DMS79 (cell line): ENCODE measurements at places on chromosomes 6 and 20.

DNA sequence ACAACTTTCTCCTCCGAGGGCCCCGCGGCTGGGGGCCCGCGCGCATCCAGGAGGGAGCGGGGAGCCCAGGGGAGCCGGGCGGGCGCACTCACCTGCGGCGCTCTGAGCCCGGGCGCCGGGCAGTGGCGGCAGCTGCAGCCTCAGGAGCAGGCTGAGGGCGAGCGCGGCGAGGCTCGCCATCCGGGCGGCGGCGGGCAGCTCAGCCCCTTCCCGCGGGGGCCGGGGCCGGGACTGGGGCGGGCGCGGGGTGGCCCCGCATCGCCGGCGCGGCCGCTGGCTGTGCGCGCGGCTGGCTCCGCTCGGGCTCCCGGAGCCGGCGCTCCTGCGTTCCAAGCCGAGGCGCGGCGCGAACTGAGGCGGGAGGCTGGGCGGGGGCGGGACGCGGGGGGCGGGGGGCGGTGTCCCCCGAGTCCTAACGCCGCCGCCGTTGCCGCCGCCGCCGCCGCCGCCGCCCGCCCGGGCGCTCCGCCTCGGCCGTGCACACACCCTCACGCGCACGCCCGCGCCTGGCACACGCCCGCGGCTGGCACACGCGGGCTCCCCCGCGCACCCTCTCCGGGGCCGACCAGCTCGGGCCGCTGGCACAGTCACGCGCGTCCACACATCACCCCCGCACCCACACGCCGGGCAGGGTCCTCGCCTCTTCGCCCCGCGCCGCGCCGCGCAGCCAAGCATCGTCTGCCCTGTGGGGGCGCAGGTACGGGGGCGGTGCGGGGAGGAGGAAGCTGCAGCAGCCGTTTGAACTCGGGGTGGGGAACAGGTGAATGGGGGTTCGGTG lies at the start of gene PTPRT:
Gene PTPRT, minus strand, starts transcription at position 353 of the 778 bp plus-strand sequence. Its CDS starts 173 bp downstream, at position 180.
- no peak for DNase-seq

DNA sequence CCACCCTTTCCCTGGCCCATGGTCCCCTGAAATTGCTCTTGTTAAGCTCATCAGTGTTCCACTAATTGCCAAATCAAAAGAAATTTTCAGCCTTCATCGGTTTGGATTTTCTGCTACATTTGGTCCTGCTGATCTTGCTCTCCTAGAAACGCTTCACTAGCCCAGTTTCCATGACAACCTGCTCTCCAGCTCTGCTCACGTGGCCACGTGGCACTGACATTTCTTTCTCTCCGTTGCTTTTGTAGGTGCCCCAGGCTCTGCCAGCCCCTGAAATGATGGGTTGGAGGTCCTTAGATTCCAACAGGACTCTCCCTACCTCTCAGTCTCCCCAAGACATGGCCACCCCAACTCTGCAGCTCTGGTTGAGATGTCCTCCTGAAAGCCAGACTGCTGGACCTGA lies 45.8 kb upstream of the NNAT start:
- no peak for DNase-seq

DNA sequence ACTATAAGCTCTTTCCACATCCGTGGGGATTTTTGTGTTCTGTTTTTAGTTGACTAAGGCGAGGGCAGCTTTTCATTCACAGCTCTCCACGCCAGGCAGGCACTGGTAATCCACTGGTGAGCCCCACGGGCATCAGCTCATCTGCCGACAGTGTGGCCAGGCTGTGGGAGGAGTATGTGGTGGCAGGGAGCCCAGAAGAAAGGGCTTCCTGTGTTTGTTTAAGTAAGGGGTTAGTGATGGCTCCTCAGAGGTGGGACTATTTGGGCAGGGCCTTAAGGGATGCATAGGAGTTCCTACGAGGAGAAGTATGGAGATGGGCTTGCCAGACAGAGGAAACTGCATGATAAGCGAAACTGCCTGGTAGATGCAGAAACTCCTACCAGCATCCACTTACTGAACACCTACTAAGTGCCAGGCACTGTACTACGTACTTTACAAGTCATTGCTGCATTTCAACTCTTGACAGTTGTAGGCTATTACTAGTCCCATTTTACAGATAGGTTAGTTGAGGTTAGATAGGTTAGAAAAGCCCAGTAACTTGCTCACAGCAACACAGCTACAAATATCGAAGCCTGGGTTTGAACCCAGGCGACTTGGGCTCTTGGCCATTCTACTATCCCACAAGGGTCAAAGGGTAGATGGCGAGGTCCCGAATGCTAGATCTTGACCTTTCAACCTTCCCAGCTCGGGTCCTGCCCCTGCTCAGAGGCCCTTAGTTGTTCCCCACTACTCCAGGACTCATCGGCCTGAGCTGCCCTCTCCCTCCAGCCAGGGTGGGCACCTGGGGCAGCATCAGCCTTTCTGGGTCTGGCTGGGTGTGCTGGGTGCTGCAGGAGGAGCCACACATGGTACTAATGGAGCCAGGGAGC lies 55.1 kb downstream of the CEBPB start:
- no peak for DNase-seq

- no peak for DNase-seq
Measured at GRCh38 chr6:17032988-17033634, 68.7 kb upstream of the STMND1 start.

DNA sequence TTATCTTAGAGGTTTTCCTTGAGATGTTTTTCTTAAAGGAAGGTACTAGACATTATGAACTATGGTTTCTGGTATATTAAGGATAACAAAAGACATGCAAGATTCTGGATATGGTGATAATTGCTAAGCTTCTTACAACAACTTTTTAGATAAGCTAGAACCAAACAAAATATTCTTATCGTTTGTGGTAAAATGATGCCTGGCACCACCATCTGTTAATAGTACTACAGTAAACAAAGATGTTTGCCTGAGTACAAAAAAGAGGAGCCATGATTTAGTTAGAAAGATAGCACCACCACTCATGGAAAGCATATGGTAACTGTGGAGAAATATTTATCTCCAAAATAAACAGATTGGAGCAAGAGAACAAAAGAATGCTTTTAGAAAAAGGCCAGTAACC lies 747.3 kb downstream of the COL12A1 start:
- DNase-seq, result no peak

DNA sequence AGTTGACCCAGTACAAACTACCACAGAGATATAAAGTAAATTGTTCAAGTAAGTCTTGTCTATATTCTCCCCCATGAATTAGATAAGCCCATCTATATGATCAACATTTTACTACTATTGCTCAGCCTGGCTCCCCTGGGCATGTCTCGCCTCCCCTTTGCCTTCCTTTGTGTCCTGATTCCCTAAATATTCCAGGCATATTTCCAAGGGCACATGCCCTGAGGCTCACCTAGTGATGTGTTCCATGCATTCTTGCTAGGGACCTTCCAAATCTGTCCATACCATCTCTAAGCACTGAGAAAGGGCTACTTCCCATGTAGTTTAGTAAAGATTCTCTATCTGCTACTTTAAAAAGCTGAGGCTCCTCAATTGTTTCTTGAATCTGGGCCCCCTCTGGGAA lies 309.5 kb upstream of the PRND start:
- no peak for DNase-seq
